ENCODE measurements at places on chromosomes 5 and 9. TPM values are rescaled to one million over a fixed set of nuclear protein-coding genes. Genes with fewer than 3 reads are reported as not detected.

Gene PAPPA
- 2.6 TPM for total RNA-seq

Gene DIPK1B
- 5.6 TPM for total RNA-seq

Gene SLC34A1
- not detected for total RNA-seq

Gene PLCXD3
- total RNA-seq, result 6.6 TPM

Gene ANKRD34B
- not detected for total RNA-seq

Gene SLC23A1
- total RNA-seq, result 1.0 TPM

Gene TOR2A
- total RNA-seq, result 9.5 TPM

DNA sequence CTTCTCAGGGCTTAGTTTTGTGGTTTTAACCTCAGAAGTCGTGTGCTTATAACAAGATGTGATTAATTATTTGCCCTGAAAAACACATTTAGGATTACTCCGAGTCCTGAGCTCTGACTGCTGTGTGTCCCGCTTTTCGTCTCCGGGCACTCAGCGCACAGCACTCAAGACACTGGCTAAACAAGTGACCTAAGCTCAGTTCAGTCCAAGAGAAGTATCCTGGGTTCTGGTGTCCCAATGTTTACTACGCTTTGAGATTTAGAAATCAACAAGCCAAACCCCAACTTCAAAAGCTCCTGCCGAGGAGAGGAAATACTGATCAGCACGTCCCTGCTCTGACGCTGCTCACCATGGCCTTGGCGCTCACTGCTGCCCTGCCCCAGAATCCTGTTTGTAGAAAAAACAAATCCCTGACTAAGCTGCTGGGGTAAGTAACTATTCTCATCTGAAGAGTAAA, 53.2 kb downstream of the IPPK start:
- DNase-seq, result peak; percentile 20

- DNase-seq, result no peak
These were observed 93.5 kb downstream of the MVB12B start for GRCh38 chr9:126420135-126420534.

- DNase-seq, result no peak
These were observed 51.7 kb upstream of the RIC1 start for GRCh38 chr9:5577225-5577624.

DNA sequence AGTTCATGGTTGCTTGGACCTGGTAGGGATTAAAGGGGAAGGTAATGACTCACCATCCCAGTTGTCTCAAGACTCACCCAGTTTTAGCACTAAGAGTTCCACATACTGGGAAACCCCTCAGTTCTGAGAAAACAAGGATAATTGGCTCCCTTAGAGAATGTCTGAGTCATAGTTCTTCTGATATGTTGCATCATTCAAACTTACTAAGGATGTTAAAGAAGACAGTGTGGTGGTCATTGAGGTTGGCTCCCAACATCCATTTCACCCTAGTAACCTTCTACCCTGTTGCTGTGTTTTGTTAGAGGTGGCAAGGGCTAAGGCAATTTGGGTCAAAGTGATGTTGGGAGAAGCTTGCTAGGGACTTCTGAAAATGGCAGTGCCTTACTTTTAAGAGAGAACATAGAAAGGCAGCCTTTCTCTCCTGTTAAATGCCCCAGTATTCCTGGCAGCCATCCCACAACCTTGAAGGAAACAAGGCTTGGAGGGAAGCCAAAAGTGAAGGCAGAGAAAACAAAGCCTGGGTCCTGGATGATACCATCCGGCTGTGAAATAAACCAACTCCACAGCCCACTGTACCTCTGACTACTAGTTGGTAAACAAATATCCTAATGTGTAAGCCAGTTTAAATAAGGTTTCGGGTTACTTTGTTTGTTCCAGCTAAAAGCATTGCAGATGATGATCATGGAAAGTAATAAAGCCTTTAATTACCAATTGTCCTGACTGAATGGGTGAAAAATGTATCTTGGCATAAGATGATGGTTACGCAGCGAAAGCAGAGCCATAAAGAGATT, 80.4 kb upstream of the ADAMTSL1 start:
- DNase-seq, result peak; percentile 67

- DNase-seq, result no peak
These were observed 8.7 kb downstream of the HMGCS1 start for GRCh38 chr5:43304525-43304924.

DNA sequence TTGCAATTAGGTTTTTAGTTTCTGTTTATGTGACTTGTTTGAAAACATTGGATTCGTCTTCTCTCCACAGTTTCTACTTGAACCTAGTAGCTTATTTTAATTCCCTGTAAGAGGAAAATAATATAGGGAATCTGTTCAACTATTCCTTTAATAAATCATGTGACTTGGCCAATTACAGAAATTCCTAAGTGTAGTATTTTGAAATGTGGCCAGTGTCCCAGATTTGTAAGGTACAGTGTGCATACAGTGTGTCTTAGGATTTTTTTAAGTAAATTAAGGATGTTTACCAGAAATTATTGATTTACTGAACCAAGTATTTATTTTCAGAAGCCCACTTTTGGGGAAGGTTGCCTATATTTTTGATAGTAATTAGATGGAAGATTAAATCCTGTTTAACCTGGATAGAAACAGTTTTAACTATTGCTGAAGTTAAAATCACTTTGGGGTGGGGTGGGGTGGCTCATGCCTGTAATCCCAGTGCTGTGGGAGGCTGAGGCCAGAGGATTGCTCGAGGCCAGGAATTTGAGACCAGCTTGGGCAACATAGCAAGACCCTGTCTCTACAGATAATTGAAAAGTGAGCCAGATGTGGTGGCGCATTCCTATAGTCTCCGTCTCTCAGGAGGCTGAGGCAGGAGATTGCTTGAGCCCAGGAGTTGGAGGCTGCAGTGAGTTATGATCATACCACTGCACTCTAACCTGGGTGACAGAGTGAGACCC, 36.9 kb downstream of the G3BP1 start:
- DNase-seq, result no peak

DNA sequence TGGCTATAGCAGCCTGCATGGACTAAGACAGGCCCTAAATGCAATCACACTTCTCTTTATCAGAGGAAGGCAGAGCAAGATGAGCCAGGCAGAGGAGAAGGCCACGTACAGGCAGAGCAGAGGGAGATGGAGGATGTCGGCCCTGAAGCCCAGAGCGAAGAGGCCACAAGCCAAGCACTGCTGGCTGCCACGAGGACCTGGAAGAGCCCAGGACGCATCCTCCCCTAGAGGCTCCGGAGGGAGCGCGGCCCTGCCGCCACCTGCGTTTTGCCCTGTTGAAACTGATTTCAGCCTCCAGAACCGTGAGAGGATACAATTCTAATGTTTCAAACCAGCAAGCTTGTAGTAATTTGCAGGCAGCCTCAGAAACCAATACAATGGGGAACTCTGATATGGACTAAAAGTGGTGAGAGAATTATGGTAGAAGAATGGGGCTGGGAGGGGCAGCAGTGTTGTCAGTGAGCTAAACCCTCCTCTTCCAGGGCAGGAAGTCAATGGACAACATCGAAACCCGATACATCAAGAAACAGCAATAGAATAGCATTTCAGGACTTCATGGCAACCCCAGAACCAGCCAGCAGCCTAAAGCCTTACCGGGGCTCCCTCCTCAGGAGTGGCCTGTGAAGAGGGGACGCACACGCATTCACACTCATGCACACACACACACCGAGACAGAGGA, 32.6 kb downstream of the ADAMTS2 start:
- no peak for DNase-seq

DNA sequence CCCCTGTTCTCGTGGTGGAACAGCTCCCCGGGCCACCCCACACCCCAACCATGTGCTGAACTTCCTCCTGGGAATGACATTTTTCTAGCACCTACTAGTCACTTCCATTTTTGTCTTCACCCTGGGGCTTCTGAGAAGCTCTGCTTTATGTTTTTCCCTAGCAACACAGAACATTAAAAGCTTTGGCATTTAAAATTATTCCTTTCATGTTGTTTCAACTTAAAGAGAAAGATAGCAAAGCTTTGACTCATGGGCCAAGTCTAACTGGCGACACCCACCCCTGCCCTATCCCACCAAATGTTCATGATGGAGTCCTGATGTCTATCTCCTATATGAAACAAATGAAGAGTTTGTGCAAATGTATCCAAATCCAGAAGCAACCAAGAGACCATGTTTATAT, 22.4 kb downstream of the BOD1 start:
- no peak for DNase-seq

GRCh38 chr5:114702136-114702535, 340.3 kb downstream of the KCNN2 start:
- no peak for DNase-seq

DNA sequence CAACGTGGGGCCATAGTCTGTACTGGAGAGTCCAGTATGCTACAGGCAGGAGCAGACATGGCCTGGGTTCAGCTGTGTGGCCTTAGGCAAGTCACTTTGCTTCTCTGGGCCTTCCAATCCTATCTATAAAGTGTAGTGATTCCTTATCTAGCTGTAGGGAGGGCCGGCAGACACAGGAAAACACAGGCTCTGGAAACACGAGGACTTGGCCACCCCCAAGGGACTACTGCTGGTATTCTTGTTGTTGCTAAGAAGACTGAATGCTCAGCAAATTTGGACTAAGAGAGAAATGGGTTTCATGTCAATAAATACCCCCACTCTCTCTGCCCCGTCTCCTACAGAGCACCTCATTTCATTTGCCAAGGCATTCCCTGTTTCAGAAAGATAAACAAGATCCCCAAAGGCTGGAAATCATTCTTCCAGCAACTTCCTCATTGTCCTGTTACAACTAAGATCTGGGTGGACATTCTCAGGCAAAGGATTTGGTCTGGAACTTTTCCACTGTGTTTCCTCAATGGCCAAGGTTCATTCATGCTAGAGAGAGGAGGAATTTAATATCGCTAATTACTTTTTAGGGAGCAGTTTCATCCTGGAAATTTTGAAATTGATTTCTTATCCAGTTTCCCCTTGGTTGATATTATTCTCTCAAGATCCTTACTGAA, 105.8 kb downstream of the GABBR2 start:
- DNase-seq, result no peak

DNA sequence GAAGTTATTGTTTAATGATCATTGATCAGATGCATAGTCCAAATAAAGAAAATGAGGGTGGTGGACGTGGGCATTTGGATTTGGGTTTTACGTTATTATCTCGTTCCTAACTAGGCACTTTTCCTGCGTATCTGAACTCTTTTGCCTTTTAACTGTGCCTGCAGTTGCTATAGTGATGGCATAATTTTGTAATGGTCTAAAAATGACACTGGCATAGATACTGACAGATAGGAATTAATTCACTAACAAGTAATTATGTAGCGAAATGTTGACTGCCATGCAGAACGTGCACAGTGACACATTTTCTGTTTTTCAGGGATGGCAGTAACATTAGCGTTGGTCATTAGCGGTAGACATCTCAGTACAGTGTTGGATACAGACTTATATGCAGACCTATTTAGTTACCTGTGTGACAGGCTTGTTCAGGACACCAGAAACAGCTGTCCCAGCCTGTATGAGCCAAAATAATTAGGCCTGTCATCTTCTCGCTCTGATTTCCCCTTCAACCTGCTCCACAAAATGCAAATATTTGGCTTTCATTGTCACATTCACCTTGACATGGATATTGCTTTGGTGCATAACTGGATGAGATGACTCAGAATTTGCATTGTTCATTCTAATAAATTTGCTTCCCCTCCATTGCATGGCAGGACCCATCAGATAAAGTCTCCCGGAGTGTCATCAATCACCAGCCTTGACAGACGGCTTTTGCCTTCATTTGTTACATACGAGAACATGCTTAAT, 413.3 kb upstream of the IRX1 start:
- DNase-seq, result no peak

- DNase-seq, result no peak
These were observed 33.5 kb downstream of the TMEM245 start for GRCh38 chr9:109086221-109086620.

DNA sequence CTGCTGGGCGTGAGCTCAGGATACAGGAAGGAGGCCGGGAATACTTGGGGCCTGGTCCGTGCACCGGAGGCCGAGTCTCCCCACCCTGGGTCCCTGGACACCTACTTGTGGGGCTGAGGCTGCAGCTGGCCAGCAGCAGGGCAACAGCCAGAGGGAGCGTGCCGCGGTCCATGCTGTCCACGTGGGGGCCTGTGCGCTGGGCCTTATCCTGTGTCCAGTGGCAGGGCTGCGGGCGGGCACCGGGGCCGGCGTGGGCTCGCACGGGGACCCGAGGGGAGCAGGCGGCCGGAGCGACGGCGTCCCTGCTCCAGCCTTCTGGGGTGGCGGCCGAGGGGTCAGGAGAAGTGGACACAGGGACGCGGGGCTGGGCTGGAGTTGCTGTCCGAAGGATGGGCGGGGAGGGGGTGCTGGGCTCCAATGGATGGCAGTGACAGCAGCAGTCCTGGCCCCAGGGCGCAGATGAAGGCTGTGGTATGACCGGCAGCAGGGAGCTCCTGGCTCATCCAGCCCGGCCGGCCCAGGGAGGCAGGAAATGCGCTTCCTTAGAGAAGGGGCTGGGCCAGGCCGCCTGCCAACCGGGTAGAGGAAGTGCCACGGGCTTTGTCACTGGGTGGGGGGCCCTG, at the start of gene ENG:
Gene ENG, minus strand, starts transcription at position 475 of the 623 bp plus-strand sequence. Its CDS starts 303 bp downstream, at position 172.
- DNase-seq, result peak; percentile 50

GRCh38 chr5:151772846-151773561, 1.2 kb downstream of the G3BP1 start:
- DNase-seq, result no peak

DNA sequence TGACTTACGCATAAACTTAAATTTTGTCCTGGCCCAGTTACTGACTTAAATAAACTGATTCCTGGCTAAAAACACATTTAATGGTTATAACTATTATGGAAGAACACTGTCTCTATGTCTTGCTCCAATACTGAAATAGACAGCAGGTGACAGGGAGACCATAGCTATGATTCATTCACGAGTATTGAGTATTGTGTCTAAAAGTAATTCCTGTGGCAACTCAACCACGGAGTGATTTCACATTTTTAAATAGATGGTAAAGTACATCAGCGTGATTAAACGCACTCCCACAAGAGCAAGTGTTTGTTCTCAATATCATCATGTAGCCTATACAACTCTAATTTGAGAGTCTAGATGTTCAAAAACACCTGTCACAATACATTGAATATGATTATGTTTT, 35.9 kb upstream of the PCSK1 start:
- no peak for DNase-seq

- no peak for DNase-seq
These were observed 1.6 kb downstream of the IRX4 start for GRCh38 chr5:1881098-1881572.

GRCh38 chr9:124843456-124844034, 9.7 kb upstream of the WDR38 start:
- DNase-seq, result no peak

DNA sequence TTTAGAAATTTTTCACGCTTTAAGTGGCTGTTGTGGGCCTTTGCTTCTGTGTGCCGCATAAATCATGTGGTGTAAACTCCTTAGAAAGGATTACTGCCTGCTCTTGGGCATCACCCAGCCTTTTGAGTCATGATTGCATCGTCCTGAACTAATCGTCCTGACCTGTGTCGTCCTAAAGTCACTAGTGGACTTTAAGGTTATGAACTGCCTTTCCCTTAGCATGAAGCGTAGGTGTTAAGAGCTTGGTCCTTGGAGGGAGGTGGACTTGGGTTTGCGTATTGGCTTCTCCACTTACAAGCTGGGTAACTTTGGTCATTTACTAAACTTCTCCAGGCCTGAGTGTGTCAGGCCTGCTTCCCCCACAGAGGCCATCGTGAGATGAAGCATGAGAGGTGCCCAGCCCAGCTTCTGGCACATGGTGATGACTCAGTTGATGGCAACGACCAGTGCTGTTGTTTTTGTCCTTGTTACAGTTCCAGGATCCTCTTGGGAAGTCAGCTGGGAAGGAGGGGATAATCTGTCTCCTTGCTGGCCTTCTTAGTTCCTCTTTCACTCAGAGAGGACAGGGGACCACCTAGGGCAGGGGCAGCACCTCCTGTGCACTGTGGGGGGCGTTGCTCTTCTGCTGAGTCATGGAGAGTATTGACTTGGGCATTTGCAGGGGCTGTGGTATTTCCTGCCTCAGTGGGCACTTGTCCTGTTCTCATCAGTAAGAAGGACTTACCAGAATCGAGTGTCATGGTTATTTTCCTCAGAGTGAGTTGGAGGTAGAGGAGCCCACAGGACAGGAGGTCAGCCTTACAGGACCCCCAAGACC, 54.2 kb upstream of the NCS1 start:
- no peak for DNase-seq
